ENCODE measurements at places on chromosomes 7 and 10.

GRCh38 chr7:16098058-16098457 is 323.3 kb downstream of the CRPPA start:
- DNase-seq = no peak

GRCh38 chr10:3774814-3775695 is 10.0 kb downstream of the KLF6 start:
- DNase-seq = no peak

- no peak for DNase-seq
Observed at GRCh38 chr7:93117852-93118530, at the start of gene SAMD9. Gene SAMD9, minus strand, starts transcription at chr7:93117979. Its CDS starts 11,882 bp downstream, at chr7:93106097.

- DNase-seq = no peak
Observed at GRCh38 chr10:107834706-107835105, 670.2 kb upstream of the SORCS1 start.

Data from cortex of kidney (tissue), 1 donor.